ENCODE measurements at places on chromosomes 4 and X.

DNA sequence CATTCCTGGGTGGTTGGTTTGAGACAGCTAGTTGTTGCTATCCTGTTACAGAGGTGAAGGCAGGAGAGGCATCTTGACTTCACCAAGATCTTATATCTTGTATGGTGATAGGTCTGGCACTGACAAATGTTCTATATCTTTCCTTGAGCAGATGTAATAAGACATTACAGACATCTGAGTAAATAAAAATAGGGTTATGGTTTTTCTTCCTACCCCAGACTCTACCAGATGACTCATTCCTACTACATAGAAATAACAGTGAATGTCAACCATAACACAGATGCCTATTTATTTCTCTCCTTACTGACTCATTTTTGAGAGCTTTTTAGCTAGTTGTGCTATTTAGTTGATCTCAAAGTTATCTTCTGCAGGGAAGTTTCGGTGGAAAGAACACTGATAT, 21.9 kb downstream of the HNRNPH2 start:
- peak overlapping the region; percentile 68 for H3K27ac ChIP-seq
- peaks cover 11% of the 10 kb centered on the region for H3K4me1 ChIP-seq
- peaks cover 22% of the 10 kb centered on the region for H3K36me3 ChIP-seq
- no peaks in the 10 kb centered on the region for H3K27me3 ChIP-seq
- no peak for DNase-seq
- H3K4me3 ChIP-seq, result no peak overlapping the region

GRCh38 chr4:154485127-154485773, 6.3 kb downstream of the DCHS2 start:
- H3K4me3 ChIP-seq, result no peak overlapping the region
- H3K27ac ChIP-seq, result no peak overlapping the region
- peaks cover 21% of the 10 kb centered on the region for H3K27me3 ChIP-seq
- no peaks in the 10 kb centered on the region for H3K36me3 ChIP-seq
- DNase-seq, result no peak

DNA sequence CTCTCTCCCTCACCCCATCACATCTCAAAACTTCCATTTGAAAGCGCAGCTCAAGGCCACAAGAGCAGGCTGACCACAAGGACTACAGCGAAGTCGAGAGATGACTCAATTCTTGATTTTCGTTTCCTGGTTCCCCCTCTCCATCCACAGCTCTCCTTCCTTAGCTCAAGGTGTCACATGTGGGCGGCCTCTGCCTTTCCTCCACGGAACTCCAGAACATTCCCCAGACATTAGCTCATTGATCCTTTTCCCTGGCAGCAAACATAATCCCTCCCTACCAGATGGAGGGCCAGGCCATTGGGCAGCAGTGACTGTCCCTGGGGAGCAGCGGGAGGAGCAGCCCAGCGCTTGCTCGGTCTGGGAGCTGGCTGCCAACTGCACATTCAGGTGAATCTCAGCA, 56.3 kb downstream of the CCDC149 start:
- H3K36me3 ChIP-seq, result no peaks in the 10 kb centered on the region
- H3K27me3 ChIP-seq, result peaks cover 9% of the 10 kb centered on the region
- H3K27ac ChIP-seq, result no peak overlapping the region
- H3K4me3 ChIP-seq, result no peak overlapping the region
- H3K4me1 ChIP-seq, result no peaks in the 10 kb centered on the region

DNA sequence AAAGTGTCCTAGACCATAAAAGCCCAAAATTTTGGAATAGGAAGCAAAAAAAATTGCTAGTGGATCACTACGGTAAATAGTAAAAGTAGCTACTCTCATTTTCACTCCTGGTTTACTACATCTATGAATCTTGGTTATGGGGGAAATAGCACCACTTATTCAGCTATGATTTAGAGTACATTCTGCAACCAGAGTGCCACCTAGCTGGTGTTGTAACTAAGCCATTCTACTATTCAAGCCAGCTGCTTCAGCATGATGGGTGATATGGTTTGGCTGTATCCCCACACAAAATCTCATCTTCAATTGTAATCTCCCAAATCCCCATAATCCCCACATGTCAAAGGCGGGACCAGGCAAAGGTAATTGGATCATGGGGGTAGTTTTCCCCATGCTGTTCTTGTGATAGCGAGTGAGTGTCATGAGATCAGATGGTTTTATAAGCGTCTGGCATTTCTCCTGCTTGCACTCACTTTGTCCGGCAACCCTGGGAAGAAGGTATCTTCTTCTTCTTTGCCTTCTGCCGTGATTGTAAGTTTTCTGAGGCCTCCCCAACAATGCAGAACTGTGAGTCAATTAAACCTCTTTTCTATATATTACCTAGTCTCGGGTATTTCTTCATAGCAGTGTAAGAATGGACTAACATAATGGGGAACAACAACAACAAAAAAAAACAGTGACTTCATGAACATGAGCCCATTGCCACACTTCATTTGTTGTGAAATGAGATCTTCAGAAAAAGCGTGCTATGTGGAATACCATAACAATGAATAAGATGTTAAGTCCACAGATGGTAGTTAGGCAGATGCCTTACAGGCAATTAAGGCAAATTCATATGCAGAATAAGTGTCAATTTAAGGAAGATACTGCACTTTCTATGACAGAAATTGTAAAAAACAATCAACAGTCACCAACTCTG, 280.1 kb downstream of the PABPC4L start:
- H3K27ac ChIP-seq, result no peak overlapping the region
- no peaks in the 10 kb centered on the region for H3K27me3 ChIP-seq
- DNase-seq, result no peak

- H3K4me3 ChIP-seq, result no peak overlapping the region
- H3K27ac ChIP-seq, result no peak overlapping the region
- no peaks in the 10 kb centered on the region for H3K27me3 ChIP-seq
- no peak for DNase-seq
- H3K4me1 ChIP-seq, result peaks cover 1% of the 10 kb centered on the region
- no peaks in the 10 kb centered on the region for H3K36me3 ChIP-seq
Observed at GRCh38 chr4:89871211-89871610, 23.4 kb upstream of the MMRN1 start.

- H3K4me1 ChIP-seq, result no peaks in the 10 kb centered on the region
- no peaks in the 10 kb centered on the region for H3K36me3 ChIP-seq
- no peak overlapping the region for H3K27ac ChIP-seq
- no peak overlapping the region for H3K4me3 ChIP-seq
- no peaks in the 10 kb centered on the region for H3K27me3 ChIP-seq
Observed at GRCh38 chr4:17126321-17126966, 228.0 kb upstream of the LDB2 start.

DNA sequence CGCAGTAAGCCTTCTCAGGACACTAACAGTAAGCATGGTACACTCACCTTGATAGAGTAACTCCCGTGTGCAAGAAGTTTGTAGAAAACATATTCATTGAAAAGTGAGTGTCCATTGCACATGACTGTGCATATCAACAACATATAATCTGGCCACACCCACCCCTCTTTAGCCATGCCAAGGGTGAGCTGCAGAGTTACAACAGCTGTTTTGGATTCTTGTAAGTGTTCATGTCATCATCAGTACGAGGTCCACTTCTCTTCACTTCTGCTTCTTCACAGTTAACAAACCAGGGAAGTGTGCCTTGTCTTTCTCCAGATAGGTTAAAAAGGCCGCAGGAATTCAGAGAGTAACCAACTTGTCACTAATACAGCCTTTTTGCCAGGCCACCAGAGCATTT, 116.6 kb downstream of the IRF2 start:
- DNase-seq, result no peak
- no peaks in the 10 kb centered on the region for H3K36me3 ChIP-seq
- peaks cover 16% of the 10 kb centered on the region for H3K4me1 ChIP-seq
- no peak overlapping the region for H3K4me3 ChIP-seq

- no peaks in the 10 kb centered on the region for H3K36me3 ChIP-seq
- H3K27me3 ChIP-seq, result peaks cover 32% of the 10 kb centered on the region
- H3K4me3 ChIP-seq, result no peak overlapping the region
- DNase-seq, result no peak
- no peak overlapping the region for H3K27ac ChIP-seq
Observed at GRCh38 chr4:74501579-74501978, 56.6 kb downstream of the AREG start.

All from activated naive CD4-positive, alpha-beta T cell treated with anti-CD3 and anti-CD28 coated beads for 36 hours (primary cell).